ENCODE measurements at places on chromosomes 16 and 17. TPM values are rescaled to one million over a fixed set of nuclear protein-coding genes. Genes with fewer than 3 reads are reported as not detected.

DNA sequence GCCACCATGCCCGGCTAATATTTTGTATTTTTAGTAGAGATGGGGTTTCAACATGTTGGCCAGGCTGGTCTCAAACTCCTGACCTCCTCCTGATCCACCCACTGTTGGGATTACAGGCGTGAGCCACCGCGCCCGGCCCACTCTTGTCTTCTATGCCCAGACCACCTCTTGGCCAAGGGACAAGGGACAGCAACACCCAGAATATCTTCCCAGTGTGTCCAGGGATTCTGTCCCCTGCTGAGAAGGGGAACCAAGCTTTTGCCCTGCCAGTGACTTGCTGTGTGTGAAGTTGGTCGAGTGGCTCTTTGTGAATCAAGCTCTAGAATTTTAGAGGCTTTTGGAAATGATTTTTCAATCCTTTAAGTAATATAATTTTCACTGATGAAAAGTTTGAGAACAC, 1.7 kb upstream of the MPO start:
- no peaks in the 10 kb centered on the region for H3K36me3 ChIP-seq
- peaks cover 4% of the 10 kb centered on the region for H3K4me1 ChIP-seq
- peak overlapping the region; percentile 4 for H3K27ac ChIP-seq
- peaks cover 53% of the 10 kb centered on the region for H3K27me3 ChIP-seq

- H3K27me3 ChIP-seq: peaks cover 38% of the 10 kb centered on the region
- H3K4me1 ChIP-seq: peaks cover 5% of the 10 kb centered on the region
- DNase-seq: no peak
- no peak overlapping the region for H3K27ac ChIP-seq
- no peak overlapping the region for H3K4me3 ChIP-seq
Observed at GRCh38 chr16:74797414-74797813, 22.8 kb upstream of the FA2H start.

- no peak overlapping the region for H3K27ac ChIP-seq
- no peak for DNase-seq
- peak overlapping the region; percentile 19 for H3K4me3 ChIP-seq
- H3K4me1 ChIP-seq: peaks cover 2% of the 10 kb centered on the region
Observed at GRCh38 chr16:29943846-29944799, 17.8 kb upstream of the TMEM219 start.

GRCh38 chr17:10119203-10120108, 79.0 kb downstream of the GAS7 start:
- no peak overlapping the region for H3K4me3 ChIP-seq
- H3K27me3 ChIP-seq: peaks cover 57% of the 10 kb centered on the region
- H3K36me3 ChIP-seq: no peaks in the 10 kb centered on the region

The PLD6 gene
- 13.2 TPM for total RNA-seq

The CA7 gene
- not detected for total RNA-seq

The MYL11 gene
- not detected for total RNA-seq

Data from T-helper 17 cell (primary cell).